GM12892 (cell line): ENCODE measurements at places on chromosomes 11 and 22.

DNA sequence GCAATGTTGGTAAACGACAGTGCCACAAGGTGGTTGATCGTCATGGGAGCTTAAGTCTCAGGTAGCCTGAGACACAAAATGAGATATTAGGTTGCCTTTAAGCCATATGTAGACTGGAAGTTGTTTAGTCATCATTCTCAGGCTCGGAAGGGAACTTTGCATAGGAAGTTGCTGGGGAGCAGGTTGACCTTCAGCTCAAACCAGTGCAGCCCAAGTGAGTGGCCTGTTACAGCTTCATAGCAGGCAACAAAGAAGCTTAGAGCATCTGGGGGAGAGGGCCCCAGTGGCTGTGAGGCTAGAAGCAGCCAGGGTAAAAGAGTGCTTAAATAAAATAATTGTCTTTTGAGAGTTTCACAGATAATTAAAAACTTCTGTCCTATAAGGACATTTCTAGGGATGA is 404.0 kb downstream of the GUCY1A2 start:
- no peak for DNase-seq

DNA sequence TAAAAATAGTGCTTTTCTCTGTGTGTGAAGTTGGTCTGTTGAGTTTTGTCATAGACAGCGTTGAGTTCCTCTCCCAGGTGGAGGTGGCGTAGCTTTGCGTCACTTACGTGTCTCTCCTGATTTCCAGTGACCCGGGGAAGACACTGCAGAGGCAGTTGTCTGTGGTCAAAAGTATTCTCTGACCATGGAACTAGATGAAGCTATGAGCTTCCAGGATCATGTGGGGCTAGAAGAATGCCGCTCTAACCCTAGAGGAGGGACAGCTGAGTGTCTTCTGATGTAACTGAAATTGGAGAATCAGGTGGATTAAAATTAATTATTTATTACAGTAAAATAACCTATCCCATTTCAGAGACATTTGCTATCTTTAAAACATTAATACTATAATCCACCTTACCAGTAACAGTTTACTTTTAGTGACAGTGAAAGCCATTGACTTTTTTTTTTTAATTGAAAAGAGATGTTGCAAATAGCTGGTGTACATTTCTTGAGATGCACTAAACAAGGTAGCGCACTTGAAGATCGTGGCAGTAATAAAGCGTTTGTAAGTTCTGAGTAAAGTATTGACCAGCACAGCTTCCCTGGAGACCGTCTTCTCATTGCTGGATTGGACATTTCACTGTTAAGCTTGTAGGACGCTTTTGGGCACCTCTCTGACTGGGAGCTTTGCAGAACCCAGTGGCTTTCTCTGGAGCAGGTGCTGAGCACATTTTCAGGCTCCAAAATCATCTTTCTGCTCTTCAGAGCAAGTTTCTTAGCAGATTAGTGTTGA is 9.7 kb downstream of the CAT start:
- DNase-seq: no peak

DNA sequence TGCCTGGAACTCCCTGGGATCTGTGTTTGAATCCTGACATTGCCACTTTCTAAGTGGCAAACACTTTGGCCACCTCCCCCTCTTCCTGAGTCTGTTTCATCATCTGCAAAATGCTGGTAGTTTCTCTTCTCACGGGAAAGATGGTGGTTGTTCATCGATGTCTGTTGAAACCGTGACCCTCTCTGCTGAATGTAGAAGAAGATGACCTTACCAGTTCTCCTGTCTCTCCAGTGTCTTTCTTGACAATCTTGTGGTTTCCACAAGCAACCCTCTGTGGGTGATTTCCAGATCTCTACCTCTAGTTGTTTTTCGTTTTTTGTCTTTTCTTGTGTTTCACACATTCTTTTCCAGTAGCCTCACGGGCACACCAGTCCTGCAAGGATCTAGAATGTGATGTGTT is 27.5 kb downstream of the ZBTB16 start:
- no peak for DNase-seq

- DNase-seq: no peak
These were observed 5.8 kb downstream of the SSH3 start for GRCh38 chr11:67309166-67309565.

GRCh38 chr22:48227341-48228018 is 1465.0 kb downstream of the TBC1D22A start:
- DNase-seq: no peak

- no peak for DNase-seq
These were observed 3.0 kb upstream of the PPFIA1 start for GRCh38 chr11:70267405-70267950.

DNA sequence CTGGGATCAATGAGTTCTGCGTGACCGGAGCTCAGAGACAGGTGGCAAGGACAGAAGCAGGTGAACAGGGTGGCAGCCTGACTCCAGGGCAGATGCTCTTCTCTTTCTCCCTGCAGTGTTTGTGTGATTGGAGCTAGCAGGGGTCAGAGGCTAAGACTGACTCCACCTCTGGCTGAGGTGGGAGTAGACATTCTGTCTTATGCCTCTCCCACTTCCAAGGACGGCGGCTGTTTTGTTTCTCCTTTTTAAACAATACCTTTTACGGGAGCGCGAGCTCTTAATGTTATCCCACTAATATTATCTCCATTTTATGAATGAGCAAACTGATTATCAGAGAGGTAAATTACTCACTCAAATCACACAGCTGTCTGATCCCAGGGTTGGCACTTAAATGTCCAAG is 323.7 kb downstream of the MIAT start:
- no peak for DNase-seq

DNA sequence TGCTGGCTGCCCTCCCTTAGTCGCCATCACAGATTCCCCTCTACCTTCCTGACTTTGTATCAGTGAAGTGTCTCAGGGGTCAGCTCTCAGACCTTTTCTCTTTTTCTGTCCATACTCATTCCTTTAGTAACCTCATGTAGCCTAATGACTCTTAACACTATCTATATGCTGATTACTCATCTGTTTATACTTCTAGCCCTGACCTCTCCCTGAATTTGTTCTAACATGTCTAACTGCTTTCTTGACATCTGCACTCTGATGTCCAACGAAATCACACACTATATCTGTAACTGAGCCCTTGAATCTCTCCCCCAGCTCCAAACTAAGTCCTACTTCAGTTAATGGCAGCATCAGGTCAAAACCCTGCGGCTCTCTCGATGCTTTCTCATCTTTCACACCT is 135.8 kb upstream of the TIMP3 start:
- no peak for DNase-seq
